AML-193 (cell line): ENCODE measurements at places on chromosomes 2 and 18.

- DNase-seq: no peak
Measured at GRCh38 chr2:105573910-105574655, 170.6 kb upstream of the NCK2 start.

- no peak for DNase-seq
Measured at GRCh38 chr2:203077451-203077850, 62.8 kb downstream of the NBEAL1 start.

- DNase-seq: peak; percentile 10
Measured at GRCh38 chr2:43073401-43073825, 153.0 kb downstream of the ZFP36L2 start.

DNA sequence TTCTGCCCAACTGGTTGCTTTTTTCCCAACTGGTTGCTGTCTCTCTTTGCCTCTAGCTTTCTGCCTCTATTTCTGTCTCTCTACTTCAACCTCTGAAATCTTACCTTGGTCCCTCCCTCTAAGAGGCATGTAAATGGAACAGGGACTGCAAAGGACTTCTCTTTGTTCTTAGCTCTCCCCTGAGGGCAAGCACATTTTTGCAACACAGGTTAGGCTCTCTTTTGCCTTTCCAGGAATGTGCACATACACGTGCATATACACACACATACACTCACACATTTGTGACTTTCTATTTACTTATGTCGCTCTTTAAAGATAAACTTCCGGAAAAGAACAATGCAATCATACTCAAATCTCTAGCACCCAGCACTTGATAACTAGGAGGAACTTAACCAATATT is 262.6 kb upstream of the DDX18 start:
- no peak for DNase-seq

- no peak for DNase-seq
Measured at GRCh38 chr2:100865816-100866460, 46.0 kb downstream of the NPAS2 start.

- DNase-seq: no peak
Measured at GRCh38 chr2:226969417-226970080, 133.7 kb downstream of the RHBDD1 start.

GRCh38 chr2:206853915-206854314 is 85.4 kb upstream of the CPO start:
- no peak for DNase-seq

GRCh38 chr2:206004004-206004693 is 81.8 kb downstream of the INO80D start:
- peak; percentile 30 for DNase-seq

- no peak for DNase-seq
Measured at GRCh38 chr2:216165711-216166110, 56.6 kb downstream of the XRCC5 start.

DNA sequence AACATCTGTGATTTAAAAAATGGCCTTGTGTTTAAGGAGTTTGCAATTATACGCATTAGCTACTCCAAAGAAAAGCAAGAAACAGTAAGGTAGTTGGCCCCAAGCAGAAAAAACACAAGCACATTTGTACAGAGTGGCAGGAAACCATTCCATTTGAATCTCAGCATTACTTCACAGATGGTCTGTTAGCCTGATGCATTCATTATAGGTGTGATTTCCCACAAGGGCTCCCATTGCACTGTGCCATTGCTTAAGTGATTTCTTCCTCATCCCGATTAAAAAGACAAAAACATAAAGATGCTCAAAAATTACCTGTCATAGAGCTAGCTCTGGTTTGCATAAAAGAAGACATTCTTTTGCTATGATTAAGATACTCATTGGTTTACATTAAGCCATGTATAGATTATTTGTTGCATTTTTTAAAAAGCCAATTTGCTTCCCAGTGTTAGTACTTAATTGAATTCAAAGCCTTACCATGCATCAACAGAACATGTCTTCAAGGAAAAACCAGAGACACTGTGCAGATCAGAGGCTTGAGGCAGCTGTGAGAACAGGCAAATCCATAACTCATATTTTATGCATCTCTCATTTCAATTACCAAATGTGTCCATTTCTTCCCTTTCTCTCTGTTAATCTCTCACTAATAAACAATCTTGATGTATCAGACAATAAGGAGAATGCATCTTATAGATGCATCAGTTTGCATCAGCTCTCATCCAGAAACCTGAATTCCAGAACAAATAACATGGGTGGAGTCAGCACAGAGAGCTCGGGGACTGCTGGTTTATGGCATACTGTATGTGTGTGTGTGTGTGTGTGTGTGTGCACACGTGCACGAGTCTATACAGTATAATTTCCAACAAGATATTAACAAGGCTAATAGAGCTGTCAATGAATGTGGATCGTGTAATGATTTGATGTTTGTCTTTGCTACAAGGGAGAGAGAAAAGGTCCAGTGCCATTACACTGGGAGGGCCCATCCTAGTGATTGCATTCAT is 558.6 kb upstream of the HS6ST1 start:
- DNase-seq: no peak

DNA sequence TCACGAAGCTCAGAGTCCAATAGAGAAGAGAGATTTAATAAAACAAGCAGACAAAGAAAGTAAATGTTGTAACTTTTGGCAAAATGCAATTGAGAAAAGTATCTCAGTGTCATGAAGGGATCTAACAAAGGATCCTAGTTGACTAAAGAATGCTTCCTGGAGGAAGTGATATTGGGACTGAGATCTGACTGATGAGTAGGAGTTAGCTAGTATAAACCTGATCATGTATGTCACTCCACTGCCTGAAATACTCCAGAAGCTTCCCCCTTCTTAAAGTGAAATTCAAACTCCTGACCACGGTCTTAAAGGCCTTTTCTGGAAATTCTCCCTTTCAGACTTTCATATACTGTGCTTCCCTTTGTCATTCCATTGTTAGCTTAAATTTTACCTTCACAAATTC is 1102.4 kb upstream of the ZEB2 start:
- DNase-seq: no peak

GRCh38 chr18:45249246-45249661 is 366.0 kb upstream of the SLC14A2 start:
- no peak for DNase-seq

GRCh38 chr2:148221926-148222325 is 201.0 kb downstream of the MBD5 start:
- no peak for DNase-seq

DNA sequence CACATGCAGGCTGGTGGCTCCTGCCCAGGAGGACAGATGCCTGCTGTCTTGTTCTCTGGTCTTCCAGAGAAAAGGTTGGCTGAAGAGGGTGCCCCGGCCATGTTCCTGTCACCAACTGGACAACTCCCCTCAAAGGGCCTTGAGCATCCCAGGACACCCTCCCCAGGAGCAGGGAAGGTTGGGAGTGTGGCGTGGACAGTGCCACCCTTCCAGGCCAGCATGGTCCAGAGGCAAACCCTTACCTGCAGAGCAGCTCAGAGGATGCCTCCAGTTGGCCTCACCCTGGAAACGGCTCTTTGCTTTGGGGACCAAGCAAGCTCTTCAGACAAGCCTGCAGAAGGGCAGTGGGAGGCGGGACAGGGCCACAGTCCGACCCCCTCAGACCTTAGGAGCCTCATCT is 4.9 kb upstream of the GPC1 start:
- no peak for DNase-seq

- no peak for DNase-seq
Measured at GRCh38 chr2:32746669-32747068, 118.8 kb downstream of the TTC27 start.

- DNase-seq: peak; percentile 60
Measured at GRCh38 chr2:16622399-16622968, 43.1 kb downstream of the CYRIA start.

GRCh38 chr18:48208432-48209140 is 200.6 kb downstream of the ZBTB7C start:
- no peak for DNase-seq

- DNase-seq: no peak
Measured at GRCh38 chr2:201888426-201888800, 82.1 kb downstream of the CDK15 start.

DNA sequence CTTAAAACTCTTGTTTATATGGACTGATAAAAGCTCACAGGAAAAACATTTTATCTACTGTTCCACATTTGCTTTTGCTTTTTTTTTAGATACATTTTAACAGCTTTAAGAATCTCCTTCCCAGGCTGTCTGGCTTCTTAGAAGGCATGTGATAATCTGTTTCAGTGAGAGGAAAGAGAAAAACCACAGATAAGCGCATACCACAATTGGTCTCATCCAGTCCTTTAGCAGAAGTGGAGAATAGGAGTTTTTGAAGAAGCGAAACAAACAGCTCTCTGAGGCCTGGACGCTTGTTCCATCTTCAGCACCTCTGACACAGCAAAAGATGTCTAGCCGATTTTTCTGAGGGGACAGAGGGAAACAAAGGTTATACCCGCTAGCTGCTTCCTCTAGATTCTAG is 37.6 kb downstream of the RMC1 start:
- no peak for DNase-seq

- no peak for DNase-seq
Measured at GRCh38 chr2:68565858-68566257, 77.5 kb upstream of the PROKR1 start.

GRCh38 chr2:233707940-233708644 is 4.6 kb upstream of the UGT1A5 start:
- no peak for DNase-seq

DNA sequence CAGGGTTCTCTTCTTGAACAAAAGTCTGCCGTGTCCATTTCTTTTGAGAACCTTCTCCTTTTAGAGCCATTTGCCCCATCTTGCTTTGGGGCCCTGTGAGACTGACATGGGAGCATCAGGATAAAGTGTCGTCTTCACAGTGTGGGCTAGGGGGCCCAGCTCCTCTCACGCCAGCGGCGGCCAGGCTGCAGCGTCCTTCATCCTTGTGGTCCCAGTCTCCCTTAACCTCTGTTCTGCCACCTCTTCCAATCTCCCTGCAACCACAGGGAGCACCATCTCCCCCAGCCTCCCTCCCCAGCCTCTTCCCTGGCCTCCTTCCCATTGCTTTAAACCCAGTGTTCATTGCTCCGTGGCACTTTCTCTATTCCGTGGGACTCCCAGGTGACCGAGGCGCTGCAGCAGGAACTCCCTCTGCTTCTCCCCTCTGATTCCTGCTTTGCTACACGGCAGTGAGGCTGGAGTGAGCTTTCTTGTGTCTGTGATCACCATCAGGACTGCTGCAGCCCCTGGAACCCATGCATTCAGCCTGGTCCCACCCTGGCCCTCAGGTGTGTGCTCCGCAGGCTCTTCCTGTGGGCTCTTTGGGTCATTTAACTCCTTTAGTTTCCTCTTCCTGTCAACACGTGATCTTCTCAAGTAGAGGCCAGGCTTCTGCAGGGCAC is 234.1 kb downstream of the MYT1L start:
- no peak for DNase-seq

GRCh38 chr2:68889021-68889420 is 17.8 kb upstream of the BMP10 start:
- DNase-seq: no peak

DNA sequence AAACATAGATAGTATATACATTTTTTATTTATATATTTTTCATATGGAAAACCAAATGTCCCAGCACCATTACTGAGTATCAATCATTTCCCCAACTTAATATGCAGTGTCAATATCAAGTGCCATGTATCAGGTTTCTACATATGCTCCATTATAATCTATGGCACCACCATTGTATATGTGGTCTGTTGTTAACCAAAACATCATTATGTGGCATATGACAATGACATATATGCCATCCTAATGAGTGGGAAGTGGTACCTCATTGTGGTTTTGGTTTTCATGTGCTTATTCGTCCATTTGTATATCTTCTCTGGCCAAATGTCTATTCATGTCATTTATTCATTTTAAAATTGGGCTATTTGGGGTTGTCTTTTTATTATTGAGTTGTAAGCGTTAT is 9.2 kb downstream of the PTPN18 start:
- DNase-seq: no peak

DNA sequence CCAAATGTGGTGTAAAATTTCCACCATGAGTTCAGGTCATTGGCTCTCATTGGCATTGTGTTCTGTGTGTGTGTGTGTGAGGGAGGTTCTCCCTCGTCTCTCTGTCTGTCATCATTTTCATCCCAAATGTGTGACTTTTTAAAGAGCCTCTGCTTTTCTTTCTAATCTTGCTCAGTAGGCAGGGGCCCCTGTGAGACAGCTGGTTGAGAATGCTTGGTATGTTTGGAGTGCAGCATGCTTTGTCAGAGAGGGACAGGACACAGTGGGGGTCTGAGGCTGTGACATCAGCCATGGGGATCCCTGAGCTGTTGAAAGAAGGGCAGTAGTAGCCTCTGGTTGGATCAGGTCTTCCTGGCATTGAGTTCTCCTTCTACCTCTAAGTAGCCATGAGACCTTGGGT is 10.6 kb downstream of the PTPRM start:
- no peak for DNase-seq

DNA sequence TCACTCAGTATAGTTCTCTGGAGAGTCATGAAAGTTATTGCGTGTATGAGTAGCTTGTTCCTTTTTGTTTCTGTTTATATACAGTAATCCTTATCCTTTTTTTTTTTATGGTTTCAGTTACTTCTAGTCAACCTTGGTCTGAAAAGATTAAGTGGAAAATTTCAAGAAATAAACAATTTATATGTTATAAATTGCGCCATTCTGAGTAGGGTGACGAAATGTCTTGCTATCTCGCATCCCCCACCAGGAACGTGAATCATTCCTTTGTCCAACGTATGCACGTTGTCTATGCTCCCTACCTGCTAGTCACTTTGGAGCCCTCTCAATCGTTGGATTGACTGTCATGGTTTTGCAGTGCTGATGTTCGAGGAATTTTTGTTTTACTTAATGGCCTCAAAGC is 60.4 kb downstream of the FAM117B start:
- no peak for DNase-seq

- no peak for DNase-seq
Measured at GRCh38 chr2:235968155-235968554, 200.0 kb downstream of the GBX2 start.

- no peak for DNase-seq
Measured at GRCh38 chr2:212727751-212728150, 189.1 kb upstream of the ERBB4 start.

GRCh38 chr2:8847400-8847799 is 10.0 kb upstream of the KIDINS220 start:
- DNase-seq: no peak

DNA sequence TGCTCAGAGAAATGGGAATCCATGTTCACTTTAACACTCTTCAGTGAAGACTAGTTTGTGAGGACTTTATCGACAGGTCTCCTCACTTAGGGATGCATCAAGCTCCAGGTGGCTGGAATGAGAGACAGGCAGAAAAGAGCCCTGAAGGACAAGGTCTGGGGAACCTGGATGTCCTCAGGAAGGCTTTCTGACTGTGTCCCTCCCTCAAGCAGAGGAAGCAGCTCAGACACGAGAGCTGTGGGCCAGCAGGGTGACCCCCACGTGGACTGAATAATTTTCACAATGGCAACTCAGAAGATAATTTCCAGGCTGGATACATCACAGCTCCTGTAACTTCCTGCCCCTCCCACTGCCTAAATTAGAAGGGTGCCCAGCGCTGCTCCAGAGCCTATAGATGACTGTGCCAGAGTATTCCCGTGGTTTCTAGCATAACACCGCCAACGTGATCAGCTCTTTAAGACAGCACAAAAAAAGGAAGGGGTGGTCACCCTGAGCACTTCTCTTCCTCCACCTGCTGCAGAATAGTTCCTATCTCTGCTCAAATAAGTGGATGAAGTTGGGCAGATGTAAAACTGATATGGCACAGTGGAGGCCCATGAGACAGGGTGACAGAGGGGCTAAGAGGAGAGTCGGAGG is 25.7 kb upstream of the NCK2 start:
- DNase-seq: no peak

- no peak for DNase-seq
Measured at GRCh38 chr2:108199726-108200125, 40.0 kb upstream of the SULT1C3 start.
